Hematopoietic multipotent progenitor cell treated with erythropoietin and hydrocortisone succinate and interleukin-3 and kit ligand, for 6 days (in vitro differentiated cells): ENCODE measurements at places on chromosomes 4 and X.

DNA sequence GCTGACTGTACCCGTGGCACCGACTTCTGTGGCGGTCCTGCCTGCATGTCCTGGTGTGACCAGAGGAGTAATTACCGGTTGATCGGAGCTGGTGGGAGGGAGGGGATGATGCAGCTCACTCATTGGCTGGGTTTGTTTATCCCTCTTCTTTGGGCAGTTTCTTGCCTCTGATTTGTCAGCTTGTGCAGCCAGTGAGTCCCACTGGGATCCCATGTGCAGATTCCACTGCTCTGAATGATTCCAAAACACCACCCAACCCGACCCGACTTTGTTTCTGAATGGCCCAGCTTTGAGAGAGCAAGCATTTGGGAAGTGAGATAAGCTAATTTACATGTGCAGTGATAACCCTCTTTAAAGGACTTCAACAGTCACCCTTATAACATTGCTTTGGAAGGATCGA is 13.8 kb downstream of the FHDC1 start:
- peak; percentile 24 for DNase-seq

GRCh38 chr4:184392316-184392715 is 82.0 kb downstream of the IRF2 start:
- DNase-seq, result no peak

DNA sequence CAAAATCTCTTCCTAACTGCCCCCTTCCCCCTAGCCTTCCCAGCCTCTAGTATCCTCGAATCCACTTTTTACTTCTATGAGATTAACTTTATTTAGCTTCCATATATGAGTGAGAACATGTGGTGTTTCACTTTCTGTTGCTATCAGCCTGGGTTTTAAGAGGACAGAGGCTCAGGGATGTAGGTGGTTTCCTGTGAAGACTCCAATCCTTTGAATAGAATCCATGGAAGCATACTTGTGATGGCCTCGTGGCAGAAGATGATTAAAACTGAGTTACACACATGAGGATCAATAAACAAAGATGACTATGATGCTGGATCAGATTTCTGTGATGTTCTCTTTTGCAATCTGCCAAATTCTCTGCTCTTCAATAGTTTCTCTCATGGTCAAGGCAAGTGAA is 29.8 kb downstream of the CD99L2 start:
- no peak for DNase-seq

DNA sequence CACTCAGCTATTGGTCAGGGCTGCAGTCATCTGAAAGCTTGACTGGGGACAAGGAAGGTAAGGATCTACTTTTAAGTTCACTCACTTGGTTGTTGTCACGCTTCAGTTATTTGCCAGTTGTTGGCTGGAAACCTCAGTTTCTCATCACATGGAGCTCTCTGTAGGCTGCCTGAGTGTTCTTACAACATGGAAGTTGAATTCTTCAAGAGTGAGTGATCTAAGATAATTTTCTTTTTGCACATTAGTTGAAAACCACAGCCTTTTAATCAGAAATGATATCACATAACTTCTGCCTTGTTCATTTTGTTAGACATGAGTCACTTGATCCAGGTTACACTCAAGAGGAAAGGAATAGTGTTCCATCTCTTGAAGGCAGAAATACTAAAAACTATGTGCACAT is 552.7 kb downstream of the RAPGEF2 start:
- DNase-seq, result no peak

DNA sequence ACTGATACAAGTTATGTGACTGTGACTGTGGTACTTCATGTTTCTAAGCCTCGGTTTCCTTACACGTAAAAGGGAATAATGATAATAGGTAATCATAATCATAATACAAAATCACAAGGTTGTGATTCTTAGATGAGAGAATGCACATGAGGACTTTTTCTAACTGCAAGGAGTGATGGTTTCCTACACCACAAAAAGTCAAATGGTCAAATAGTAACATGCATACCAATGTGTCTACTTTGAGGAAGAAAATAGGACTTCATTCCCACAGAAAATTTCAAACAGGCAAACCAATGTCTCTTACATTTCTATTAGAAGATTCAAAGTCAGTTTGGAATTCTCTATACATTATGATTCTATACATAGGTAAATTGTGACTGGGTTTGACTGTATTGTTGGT is 368.7 kb upstream of the FTHL17 start:
- no peak for DNase-seq

DNA sequence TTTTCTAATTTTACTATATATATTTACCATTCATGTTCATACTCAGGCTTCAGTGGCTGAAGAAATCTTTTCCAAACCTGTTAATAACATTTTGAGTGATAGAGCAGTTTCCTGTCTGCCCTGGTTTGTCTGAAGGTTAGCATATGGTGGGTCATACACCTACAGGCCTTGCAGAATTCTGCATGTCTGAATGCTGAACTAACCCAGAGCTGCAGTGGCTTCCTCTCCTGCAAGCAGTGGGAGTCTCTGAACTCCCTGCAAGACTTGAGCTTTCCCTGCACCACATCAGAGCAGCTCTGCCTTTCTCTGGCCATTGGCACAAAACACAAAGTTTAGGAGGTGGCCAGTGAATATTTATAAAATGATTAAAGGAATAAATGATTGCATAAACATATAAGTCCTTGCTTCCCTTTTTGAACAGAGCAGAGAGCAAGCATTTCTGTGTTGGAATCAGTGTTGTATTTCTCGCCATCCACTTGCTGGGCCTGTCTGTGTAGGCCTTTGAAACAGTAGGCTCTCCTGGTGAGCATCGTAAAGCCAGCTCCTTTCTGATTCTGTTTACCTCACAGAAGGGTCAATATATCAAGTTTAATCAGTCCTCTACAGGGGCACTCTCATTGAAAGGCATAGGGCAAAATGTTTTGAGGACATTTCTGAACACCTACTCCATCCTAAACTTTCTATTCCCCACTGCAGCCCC is 15.0 kb upstream of the UNC5C start:
- no peak for DNase-seq

- no peak for DNase-seq
Measured at GRCh38 chr4:4766564-4766963, 92.9 kb upstream of the MSX1 start.

DNA sequence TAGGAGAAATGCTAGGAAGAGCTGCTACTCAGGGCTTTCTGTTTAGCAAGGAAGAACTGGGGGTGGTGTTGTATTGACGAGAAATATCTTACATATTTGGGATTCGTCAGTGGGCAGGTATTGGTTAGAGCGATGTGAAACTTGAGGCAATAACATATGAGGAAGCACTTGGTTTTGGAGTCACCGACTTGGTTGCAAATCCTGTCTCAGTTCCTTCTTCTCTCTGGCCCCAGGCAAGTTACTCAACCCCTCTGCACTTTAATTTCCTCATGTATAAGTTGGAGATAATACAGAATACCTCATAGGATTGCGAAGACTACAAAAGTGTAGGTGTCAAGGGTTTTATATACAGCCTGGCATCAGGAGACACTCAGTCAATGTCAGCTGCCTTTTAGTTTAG is 34.1 kb downstream of the GPAT3 start:
- peak; percentile 44 for DNase-seq

DNA sequence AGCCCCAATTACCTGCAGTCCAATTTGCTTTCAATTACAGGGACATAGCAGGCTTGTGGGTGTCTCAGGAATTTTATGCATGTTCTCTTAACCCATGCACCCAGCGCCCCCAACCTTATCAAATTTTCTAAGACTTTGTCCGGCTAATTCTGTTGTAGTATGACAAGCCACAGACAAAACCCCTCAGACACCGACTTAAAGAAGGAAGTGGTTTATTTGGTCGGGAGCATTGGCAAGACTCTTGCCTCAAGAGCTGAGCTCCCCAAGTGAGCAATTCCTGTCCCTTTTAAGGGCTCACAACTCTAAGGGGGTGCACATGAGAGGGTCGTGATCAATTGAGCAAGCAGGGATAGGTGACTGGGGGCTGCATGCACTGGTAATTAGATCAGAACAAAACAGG is 28.7 kb upstream of the IL9R start:
- no peak for DNase-seq

- no peak for DNase-seq
Measured at GRCh38 chrX:74784629-74785028, 140.6 kb downstream of the NEXMIF start.

DNA sequence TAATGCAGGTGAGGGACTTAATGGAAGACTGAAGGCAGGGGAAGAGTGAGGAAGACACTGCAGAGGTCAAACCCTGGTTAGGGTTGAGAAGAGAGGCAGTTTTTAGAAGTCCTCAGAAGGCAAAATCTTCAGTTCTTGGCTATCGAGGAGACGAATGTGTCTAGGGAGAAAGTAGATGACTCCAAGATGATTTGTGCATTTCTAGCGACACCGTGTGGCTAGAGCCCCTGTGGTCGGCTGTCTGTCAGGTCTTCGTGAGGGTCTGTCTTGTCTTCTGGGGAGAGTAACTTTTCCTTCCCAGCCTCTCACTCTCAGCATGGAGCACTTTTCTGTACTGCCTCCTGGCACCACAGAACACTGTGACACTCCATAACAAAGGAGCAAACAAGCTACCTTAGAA is 458.1 kb downstream of the STIM2 start:
- peak; percentile 49 for DNase-seq

DNA sequence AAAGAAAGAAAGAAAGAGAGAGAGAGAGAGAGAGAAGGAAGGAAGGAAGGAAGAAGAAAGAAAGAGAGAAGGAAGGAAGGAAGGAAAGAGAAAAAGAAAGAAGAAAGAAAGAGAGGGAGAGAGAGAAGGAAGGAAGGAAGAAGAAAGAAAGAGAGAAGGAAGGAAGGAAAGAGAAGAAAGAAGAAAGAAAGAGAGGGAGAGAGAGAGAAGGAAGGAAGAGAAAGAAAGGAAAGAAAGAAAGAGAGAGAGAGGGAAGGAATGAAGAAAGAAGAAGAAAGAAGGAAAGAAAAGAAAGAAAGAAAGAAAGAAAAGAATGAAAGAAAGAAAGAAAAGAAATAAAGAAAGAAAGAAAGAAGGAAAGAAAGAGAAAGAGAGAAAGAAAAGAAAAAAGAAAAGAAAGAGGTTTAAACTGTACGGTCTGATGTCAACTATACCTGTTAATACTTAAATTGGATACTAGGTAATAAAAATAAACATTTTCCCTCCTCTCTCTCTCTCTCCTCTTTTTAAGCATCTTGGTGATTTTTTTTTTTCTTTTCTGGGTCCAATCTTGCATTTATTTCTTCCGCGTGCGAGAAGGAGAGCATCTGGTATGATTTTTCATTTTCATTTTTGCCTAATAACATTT is 93.8 kb downstream of the CRLF2 start:
- DNase-seq, result no peak

DNA sequence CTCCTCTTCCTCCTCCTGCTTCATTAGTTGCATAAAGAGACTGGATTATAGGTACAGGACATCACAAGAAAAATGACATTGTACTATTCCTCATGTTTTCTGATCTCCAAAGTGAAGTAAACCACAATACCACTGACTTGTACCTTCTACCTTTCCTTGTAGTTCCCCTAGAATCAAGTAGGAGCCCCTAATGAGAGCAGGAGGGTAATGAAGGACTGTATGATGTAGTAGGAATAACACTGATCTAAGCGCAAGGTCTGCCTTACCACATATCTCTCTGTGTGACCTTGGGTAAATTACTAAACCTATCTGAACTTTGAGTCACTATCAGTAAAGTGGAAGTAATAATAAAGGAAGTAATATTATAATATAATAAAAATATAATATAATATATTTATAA is 3.6 kb downstream of the VSIG4 start:
- no peak for DNase-seq

- no peak for DNase-seq
Measured at GRCh38 chr4:41865306-41865980, 69.8 kb upstream of the TMEM33 start.

- DNase-seq, result no peak
Measured at GRCh38 chr4:102633100-102633499, 127.7 kb downstream of the MANBA start.

GRCh38 chrX:9324676-9325075 is 140.2 kb upstream of the TBL1X start:
- DNase-seq, result no peak

DNA sequence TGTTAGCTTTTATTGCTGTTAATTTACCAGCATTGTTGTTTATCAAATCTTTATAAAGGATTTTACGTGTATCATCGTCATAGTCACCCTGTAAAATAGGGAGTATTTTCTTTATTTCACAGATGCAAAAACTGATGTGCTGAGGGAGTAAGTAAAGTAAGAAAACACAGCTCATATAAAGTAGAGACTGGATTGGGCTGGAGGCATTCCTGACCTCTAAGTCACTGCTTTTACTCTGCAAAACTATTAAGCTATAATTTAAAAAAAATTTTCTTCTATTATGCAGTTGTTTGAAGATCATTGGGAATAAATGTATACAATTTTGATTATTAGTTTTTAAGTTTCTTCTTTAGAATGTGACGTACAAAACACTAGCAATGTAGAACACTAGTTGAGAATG is 45.9 kb downstream of the NUDT6 start:
- no peak for DNase-seq

GRCh38 chr4:118012142-118012541 is 22.1 kb upstream of the NDST3 start:
- no peak for DNase-seq

- no peak for DNase-seq
Measured at GRCh38 chrX:107506596-107507031, 57.2 kb downstream of the FRMPD3 start.

- no peak for DNase-seq
Measured at GRCh38 chrX:139844163-139844562, 88.7 kb downstream of the ATP11C start.

DNA sequence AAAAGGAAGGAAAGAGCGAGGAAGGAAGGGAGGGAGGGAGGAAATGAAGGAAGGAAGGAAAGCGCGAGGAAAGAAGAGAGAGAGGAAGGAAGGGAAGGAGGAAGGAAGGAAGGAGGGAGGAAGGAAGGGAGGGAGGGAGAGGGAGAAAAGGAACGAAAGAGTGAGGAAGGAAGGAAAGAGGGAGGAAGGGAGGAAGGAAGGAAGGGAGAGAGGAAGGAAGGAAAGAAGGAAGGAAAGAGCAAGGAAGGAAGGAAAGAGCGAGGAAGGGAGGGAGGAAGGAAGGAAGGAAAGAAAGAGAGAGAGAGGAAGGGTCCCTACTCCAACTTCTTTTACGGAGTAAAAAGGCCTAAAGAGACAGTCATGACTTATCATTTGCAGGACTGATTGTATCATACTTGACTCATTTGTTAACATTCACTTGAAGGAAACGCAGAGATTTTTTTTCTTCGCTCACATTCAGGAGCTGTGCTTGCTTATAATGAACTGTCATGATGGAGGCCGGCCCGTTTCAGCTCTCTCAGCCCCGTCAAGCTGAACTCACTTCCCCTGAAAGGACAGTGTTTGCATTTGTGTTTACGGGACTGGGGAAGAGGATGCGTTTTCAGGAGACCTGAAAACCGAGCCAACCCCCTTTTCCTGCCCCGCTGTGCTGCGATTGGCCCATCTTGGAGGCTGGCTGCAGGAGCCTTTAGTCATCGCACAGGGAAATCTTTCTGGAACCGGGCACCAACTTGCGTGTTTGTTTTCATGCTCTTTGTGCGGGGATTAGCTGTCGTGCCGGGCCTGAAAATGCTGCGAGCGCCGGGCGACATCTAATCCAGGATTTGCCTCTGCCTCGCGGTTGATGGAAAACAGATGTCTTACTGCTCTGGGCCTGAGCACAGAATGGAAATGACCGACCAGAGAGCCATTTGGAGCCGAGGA is 17.8 kb downstream of the TRIM2 start:
- DNase-seq, result peak; percentile 36
